Type B pancreatic cell (in vitro differentiated cells): ENCODE measurements at places on chromosomes 3 and 15. TPM values are rescaled to one million over a fixed set of nuclear protein-coding genes. Genes with fewer than 3 reads are reported as not detected.
A peak's percentile ranks its signal among the peaks of the same experiment; 100 is the strongest.

DNA sequence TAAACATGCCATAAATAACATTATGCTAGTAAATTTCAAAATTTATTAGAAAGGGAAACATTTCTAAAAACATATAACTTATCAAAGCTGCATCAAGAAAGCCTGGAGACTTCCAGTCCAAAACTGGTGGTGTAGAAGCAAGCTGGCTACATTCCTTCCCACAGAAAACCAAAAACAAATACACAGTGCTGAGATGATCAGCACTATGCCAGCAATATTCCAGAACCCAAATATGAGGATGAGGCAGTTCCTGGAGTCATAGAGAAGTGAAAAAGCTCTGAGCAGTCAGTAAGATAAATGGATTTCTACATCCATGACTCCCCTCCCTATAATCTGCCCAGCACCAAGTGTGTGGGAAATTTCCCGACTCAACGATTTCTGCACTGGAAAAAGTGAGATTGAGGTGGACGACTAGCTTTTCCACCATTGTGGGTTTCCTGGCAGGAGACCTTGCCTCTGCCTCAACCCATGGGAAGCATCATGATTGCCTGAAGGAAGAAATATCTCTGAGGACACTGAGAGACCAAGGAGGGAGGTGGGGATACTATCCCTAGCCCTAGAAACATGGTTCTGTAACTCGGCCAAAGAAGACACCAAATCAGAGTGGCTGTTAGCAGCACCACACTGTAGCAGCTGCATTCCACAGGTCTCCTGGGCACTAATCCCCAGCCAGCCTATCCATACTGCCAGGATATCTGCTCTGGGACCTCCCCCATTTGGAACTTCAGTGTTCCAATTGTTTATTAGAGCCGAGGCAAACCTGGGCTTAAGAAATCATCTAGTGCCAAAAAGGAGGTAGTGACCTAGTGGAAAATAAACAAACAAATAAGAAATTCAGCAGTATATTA lies 11.8 kb upstream of the CLN6 start:
- no peak for DNase-seq

- DNase-seq = no peak
Measured at GRCh38 chr3:134090031-134090430, 60.3 kb upstream of the SLCO2A1 start.

- no peak for DNase-seq
Measured at GRCh38 chr15:62027263-62027565, 33.0 kb downstream of the VPS13C start.

DNA sequence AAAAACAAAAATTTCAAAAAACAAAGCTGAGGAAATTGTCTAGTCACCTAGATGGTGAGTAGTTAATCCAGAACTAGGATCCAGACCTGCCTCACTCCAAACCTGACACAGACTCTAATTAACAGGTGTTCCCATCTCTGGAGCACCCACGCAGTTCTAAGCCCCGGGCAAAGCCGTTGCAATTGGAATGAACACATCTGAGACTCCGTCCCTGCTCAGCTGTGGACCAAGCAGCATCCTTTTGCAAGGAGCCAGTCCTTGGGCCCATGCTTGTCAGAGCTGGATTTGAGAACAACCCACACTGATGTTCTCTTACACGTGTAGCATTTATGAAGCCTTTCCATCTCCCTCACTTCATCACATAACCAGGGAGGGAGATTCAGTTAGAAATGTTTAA lies 54.8 kb downstream of the LMCD1 start:
- no peak for DNase-seq

GRCh38 chr3:47414666-47415587 lies 34.1 kb downstream of the PTPN23 start:
- no peak for DNase-seq

DNA sequence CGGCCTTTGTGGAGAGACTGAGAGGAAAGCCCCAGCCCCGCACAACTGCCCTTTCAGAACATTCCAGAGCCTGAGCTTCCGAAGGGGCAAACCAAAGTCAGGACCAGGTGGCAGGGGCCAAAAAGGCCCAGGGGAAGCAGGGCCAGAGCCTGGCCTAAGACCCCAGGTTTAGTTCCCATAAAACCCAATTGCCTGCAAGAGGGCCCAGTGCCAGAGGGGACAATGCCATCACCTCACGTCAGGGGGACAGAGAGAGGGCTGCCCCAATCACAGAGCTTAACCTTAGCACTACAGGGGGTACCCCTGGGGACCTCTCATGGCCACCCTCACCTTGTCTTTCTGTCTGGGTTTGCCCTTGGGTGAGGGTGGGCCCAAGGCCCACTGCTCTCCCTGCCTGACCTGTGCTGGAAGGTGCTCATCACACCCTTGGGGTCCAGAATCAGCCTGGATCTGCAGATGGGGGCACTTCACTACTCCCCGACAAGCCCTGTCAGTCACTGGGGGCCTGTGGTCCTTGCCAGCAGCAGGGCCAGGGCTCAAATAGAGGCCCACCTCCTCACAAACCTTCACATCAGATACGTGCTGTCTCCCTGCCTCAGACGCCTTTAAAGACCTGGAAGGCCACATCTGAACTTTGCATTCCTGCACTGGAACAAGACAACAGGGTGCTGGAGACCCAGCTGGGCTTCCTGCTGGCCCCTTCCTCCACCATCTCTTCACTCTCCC lies 3.8 kb downstream of the CALML4 start:
- peak; percentile 53 for DNase-seq

GRCh38 chr15:70316059-70316600 lies 218.4 kb upstream of the TLE3 start:
- DNase-seq = no peak

DNA sequence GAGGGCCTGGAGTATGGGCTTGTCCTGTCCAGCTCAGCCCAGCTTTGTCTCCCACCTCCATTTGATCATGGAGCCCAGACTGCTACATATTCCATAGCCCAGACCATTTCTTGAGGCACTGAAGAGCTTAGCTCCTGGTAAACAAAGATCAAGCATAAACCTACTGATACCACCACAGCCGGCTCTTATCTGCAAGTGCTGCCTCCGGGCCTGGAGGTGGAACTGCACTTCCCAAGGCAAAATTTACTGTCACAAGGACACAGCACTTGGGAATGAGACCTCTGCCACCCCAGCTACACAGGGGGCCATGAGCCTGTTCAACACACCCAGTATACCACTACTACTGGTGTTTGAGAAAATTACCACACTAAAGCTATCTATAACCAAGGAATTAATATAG lies 53.7 kb upstream of the PLSCR5 start:
- DNase-seq = no peak

DNA sequence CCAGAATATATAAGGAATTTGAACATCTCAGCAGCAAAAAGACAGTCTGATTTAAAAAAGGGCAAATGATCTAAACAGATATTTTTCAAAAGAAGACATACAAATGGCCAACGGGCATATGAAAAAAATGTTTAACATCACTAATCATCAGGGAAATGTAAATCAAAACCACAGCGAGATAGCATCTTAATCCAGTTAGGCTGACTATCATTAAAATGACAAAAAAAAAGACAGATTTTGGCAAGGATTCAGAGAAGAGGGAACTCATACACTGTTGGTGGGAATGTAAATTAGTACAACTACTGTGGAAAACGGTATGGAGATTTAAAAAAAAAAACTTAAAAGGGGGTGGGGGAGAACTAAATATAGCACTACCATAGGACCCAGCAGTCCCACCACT lies 47.9 kb downstream of the RNF13 start:
- DNase-seq = no peak

DNA sequence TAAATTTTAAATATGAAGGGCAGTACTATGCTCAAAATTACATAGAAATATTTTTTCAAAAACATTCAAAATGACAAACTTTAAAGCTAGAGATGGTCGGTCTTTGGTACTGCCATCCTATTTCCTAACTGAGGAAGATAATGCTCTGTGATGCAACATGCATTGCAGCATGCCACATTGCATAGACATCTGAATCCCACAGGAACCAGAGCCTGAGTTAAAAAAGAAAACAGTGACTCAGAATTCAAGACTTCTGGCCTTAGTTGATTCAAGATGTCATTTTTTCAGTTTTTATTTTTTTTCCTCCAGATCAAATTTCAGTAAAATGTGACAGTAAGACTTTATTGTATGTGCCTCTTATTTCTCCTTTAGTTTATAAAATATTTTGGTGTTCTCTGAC lies 33.1 kb downstream of the TP63 start:
- no peak for DNase-seq

Gene ASB14
- not detected in 2 replicates for total RNA-seq

Gene SAMMSON
- total RNA-seq = not detected in 2 replicates

Gene CYP8B1
- total RNA-seq = not detected in 2 replicates

Gene ATP13A4
- total RNA-seq = 10.2 and 11.4 TPM in 2 replicates

Gene CAMKV
- total RNA-seq = 1.6 and 10.6 TPM in 2 replicates

Gene CHRNA5
- total RNA-seq = 2.3 and 11.5 TPM in 2 replicates
